ENCODE measurements at places on chromosomes 3 and 15. TPM values are rescaled to one million over a fixed set of nuclear protein-coding genes. Genes with fewer than 3 reads are reported as not detected.

Gene TNNC1
- 4.2 TPM for total RNA-seq

Gene LRRC31
- total RNA-seq: 0.29 TPM

DNA sequence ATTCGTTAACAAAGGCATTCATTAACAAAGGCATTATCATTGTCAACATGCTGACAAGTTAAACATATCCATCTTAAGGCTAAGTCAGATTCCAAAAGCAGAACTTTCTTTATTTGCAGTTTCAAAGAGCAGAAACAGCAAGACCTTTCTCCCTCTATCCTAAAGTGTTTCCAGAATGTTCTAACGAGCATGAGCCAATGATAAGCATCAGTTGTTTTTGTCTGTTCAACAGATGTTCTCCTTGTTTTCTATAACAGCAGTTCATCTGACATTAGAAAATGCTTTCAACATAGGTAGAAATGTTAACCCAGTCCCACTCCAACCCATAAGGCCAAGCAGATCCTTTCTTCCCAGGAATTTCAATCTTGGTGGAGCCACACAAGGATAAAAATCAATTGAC is 77.6 kb upstream of the POMGNT2 start:
- no peaks in the 10 kb centered on the region for H3K36me3 ChIP-seq
- no peak overlapping the region for H3K4me3 ChIP-seq
- no peaks in the 10 kb centered on the region for H3K4me1 ChIP-seq
- H3K27me3 ChIP-seq: no peaks in the 10 kb centered on the region

GRCh38 chr3:46609212-46609721 is 3.1 kb upstream of the FAM240A start:
- no peaks in the 10 kb centered on the region for H3K4me1 ChIP-seq
- no peak overlapping the region for H3K4me3 ChIP-seq
- no peaks in the 10 kb centered on the region for H3K36me3 ChIP-seq

GRCh38 chr15:58222679-58223078 is 84.5 kb downstream of the AQP9 start:
- H3K4me1 ChIP-seq: no peaks in the 10 kb centered on the region
- no peaks in the 10 kb centered on the region for H3K36me3 ChIP-seq
- no peaks in the 10 kb centered on the region for H3K27me3 ChIP-seq

DNA sequence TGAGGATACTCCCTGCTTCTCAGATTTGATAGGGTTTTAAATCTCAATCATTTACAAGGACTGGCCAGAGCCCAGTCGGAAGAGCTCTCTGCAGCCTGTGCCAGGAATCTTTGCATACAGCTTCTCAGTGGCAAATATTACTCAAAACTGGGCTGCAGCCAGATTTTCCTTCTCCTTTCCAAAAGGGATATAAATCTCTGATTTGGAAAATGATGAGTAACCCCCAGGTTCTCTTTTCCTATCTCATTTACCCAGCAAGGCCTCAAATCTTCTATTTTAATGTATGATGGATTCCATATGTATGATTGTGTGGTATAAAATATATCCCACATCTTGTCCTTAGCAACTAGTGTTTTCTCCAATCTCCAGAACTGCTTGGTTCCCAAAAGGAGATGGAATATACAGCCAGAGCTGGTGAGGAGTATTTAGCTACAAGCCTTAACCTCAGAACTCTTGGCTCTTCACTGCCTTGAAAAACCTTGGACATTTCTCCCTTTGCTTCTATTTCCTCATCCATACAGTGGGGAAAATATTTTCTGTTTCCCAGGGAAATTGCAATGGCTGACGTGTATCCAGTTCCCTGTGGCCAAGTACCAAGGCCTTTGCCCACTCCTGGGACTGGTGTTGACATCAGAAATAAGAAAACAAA is 114.4 kb downstream of the ATG7 start:
- H3K27me3 ChIP-seq: no peaks in the 10 kb centered on the region
- no peak overlapping the region for H3K27ac ChIP-seq
- H3K36me3 ChIP-seq: no peaks in the 10 kb centered on the region
- H3K4me1 ChIP-seq: no peaks in the 10 kb centered on the region

Gene ALDH1A2
- total RNA-seq: 11.1 TPM

DNA sequence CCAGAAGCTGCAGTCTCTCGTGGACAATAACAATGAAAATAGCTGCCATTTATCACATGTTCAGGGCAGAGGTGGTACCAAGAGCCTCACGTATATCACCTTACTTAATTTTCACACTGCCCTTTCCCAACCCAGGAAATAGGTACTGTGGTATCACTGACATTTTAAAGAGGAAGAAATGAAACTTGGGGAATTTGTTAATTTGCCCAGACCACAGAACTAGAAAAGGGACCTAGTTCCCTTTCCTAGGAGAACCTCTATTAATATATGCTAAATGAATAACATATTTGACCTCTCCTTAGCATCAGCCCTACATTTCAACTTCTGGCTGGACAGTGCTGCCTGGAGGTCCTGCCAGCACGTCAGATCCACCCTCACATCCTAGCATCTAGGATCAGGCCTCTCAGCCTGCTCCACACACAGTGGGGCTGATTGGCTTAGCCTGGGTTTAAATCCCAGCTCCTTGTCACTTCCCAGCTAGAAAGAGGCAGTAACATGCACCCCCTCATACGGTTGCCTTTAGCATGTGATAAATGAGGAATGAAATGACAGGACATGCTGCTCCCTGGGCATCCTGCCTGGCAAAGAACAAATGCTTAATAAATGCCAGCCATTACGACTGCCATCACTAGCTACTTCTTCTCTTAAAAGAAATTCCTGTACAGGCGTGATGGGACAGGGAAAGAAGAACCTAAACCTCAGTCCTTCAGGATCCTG is 95.1 kb upstream of the TNFAIP8L3 start:
- no peak overlapping the region for H3K4me3 ChIP-seq
- H3K27me3 ChIP-seq: no peaks in the 10 kb centered on the region
- peaks cover 7% of the 10 kb centered on the region for H3K4me1 ChIP-seq
- H3K36me3 ChIP-seq: no peaks in the 10 kb centered on the region
- H3K27ac ChIP-seq: peak overlapping the region; percentile 68

Gene DPPA2
- not detected for total RNA-seq

DNA sequence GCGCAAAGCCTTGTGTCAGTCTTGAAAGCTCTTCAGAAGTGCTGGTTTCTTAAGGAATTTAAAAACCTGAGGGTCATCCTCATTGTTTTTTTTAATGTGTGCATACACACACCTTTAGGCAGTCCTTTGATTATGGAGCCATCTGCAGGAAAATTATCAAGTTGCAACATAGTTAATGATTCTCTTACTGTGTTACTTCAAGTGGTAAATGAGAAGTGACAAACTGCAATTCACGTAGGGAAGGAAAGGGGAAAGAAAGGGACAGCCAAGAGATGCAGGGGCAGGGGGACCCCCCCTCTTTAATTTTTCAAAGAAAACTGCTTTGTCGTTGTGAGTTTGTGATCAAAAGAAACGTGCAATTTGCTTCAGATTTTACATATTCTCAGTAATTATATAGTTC is 162.4 kb upstream of the CGNL1 start:
- H3K27ac ChIP-seq: peak overlapping the region; percentile 21
- no peaks in the 10 kb centered on the region for H3K4me1 ChIP-seq
- no peak for DNase-seq
- no peaks in the 10 kb centered on the region for H3K36me3 ChIP-seq

- no peak for DNase-seq
- no peaks in the 10 kb centered on the region for H3K36me3 ChIP-seq
- H3K4me1 ChIP-seq: no peaks in the 10 kb centered on the region
- no peak overlapping the region for H3K4me3 ChIP-seq
- no peak overlapping the region for H3K27ac ChIP-seq
Measured at GRCh38 chr3:16538507-16538906, 25.0 kb upstream of the RFTN1 start.

Gene GRK7
- not detected for total RNA-seq

GRCh38 chr15:91100814-91101607 is 954 bp downstream of the SV2B start:
- DNase-seq: no peak
- peaks cover 57% of the 10 kb centered on the region for H3K27me3 ChIP-seq
- H3K4me1 ChIP-seq: no peaks in the 10 kb centered on the region

DNA sequence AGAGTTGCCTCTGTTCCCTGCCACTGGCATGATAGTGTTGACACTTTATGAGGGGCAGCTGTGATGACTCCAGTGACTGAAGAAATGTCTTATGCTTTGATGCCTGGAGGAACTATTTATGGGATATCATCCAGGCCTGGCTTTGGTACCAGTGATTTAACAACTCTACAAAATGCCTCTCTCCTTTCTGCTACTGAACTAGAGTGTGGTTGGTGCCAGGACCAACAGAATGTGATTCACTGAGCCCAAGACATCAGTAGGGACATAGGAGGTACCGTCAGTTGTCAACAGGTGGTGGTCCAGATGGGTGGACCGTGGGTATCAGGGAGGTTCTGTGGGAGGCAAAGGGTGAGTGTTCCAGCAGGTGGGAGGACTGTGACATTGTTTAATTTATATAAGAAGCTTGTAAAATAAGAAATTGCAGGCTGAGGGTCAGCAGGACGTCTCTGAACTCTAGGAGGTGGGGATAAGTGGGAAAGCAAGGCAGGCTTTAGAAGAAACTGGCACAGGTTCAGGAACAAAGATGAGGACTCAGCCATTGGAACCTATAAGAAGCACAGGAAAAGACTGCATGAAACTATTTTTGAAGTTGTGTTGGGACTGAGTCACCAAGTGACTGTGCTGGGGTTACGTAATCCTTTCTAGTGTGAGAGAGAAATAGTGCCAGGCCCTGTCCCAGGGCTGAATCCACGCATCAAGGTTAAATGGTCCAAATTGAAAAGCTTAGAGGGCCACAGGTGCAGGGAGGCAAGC is 28.5 kb upstream of the SLC7A14 start:
- H3K27ac ChIP-seq: no peak overlapping the region
- H3K4me1 ChIP-seq: no peaks in the 10 kb centered on the region
- no peaks in the 10 kb centered on the region for H3K36me3 ChIP-seq
- H3K4me3 ChIP-seq: no peak overlapping the region
- DNase-seq: no peak

DNA sequence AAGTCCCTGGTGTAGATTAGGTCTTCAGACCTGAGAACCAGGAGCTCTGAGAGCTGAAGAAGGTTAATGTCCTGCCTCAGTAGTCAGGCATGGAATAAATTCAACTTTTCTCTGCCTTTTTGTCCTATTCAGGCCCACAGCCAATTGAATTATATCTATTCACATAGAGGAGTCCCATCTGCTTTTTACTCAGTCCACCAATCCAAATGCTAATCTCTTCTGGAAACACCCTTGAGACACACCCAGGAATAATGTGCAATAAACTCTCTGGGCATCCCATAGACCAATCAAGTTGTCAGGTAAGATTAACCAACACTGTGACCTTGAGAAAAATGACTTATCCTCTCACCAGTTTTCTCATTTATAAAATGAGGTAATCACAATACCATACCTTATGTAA is 129.4 kb downstream of the MEX3B start:
- no peak for DNase-seq
- no peaks in the 10 kb centered on the region for H3K36me3 ChIP-seq

DNA sequence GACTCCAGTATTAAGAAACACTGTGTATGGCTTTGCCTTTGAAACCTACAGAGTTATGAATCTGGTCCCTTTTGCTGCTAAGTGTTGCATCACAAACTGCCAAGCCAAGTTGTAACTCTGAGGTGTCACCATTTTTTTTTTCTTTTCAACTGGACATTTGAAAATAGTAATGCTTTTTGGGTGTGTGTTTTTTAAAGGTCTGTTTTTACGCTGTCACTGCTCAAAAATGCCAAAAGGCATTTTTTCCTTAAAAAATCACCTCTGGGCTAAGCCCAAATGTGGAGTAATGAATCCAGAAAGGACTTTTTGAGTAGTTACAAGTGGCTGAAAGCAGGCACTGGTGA is 9.5 kb downstream of the SMAD3 start:
- H3K36me3 ChIP-seq: no peaks in the 10 kb centered on the region
- H3K4me1 ChIP-seq: peaks cover 9% of the 10 kb centered on the region
- peak overlapping the region; percentile 75 for H3K27ac ChIP-seq
- H3K27me3 ChIP-seq: no peaks in the 10 kb centered on the region
- DNase-seq: no peak

DNA sequence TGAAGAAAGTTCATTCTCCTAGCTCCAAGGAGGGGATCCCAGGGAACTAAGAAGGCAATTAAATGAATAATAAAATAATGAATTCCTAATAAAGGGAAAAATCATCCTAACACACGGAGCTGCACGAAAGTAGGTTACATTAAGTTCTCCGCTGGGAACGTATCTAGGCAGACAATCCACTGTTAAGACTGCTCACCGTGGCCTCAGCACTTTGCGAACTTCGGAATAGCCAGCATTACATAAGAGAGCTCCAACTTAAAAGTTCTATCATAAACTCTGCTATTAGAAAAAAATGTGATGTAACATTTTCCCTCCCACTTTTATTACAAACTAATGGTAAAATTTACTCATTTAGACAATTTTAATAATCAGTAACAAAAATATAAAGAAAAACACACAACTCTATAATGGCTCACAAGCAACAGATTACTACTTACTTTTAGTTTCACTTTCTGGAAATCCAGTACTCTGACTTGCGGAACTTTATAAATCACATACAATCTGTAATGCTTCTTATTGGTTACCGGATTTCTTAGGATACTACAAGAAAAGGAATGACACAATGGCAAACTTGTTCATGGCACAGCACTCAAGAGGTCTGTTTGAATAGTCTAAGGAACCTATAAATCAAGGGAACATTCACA is 8.5 kb downstream of the SNRPA1 start:
- no peaks in the 10 kb centered on the region for H3K27me3 ChIP-seq
- H3K4me1 ChIP-seq: no peaks in the 10 kb centered on the region
- H3K27ac ChIP-seq: no peak overlapping the region
- DNase-seq: no peak

GRCh38 chr3:105222568-105223093 is 144.1 kb upstream of the ALCAM start:
- H3K36me3 ChIP-seq: no peaks in the 10 kb centered on the region
- no peaks in the 10 kb centered on the region for H3K27me3 ChIP-seq
- no peak for DNase-seq
- no peak overlapping the region for H3K27ac ChIP-seq

GRCh38 chr3:139668332-139668731 is 9.4 kb downstream of the NMNAT3 start:
- no peaks in the 10 kb centered on the region for H3K27me3 ChIP-seq
- no peaks in the 10 kb centered on the region for H3K36me3 ChIP-seq
- no peaks in the 10 kb centered on the region for H3K4me1 ChIP-seq
- DNase-seq: no peak
- no peak overlapping the region for H3K27ac ChIP-seq
- H3K4me3 ChIP-seq: no peak overlapping the region

GRCh38 chr3:18127859-18128681 is 297.1 kb downstream of the SATB1 start:
- no peaks in the 10 kb centered on the region for H3K36me3 ChIP-seq
- no peaks in the 10 kb centered on the region for H3K4me1 ChIP-seq
- no peak for DNase-seq
- H3K4me3 ChIP-seq: no peak overlapping the region

Gene SLC2A2
- not detected for total RNA-seq

- no peak overlapping the region for H3K27ac ChIP-seq
- no peaks in the 10 kb centered on the region for H3K4me1 ChIP-seq
- no peaks in the 10 kb centered on the region for H3K36me3 ChIP-seq
- no peak for DNase-seq
- H3K4me3 ChIP-seq: no peak overlapping the region
Measured at GRCh38 chr15:29938361-29939335, 116.4 kb upstream of the TJP1 start.

GRCh38 chr15:101480613-101481380 is 8.7 kb downstream of the PCSK6 start:
- H3K27me3 ChIP-seq: no peaks in the 10 kb centered on the region
- no peak overlapping the region for H3K4me3 ChIP-seq
- H3K27ac ChIP-seq: no peak overlapping the region
- DNase-seq: no peak

GRCh38 chr15:35505141-35505540 is 40.8 kb downstream of the DPH6 start:
- H3K36me3 ChIP-seq: no peaks in the 10 kb centered on the region
- H3K27ac ChIP-seq: no peak overlapping the region
- H3K4me3 ChIP-seq: no peak overlapping the region
- H3K27me3 ChIP-seq: no peaks in the 10 kb centered on the region
- no peaks in the 10 kb centered on the region for H3K4me1 ChIP-seq

All from breast epithelium (tissue), 4 donors.